Activated CD4-positive, alpha-beta T cell treated with anti-CD3 and anti-CD28 coated beads, Interleukin-10, Interleukin-2, amounts not matched to agents 100 ng/mL and 50 ng/mL, durations not matched to agents 16 hours and 8 hours (primary cell): ENCODE measurements at places on chromosomes 13 and 19.
A peak's percentile ranks its signal among the peaks of the same experiment; 100 is the strongest.

- DNase-seq, result peak; percentile 87
These were observed at the start of gene XPO4 for GRCh38 chr13:20902438-20903163. TSS of gene XPO4 (minus strand) at chr13:20902746. CDS start at chr13:20902738, 8 bp downstream.

DNA sequence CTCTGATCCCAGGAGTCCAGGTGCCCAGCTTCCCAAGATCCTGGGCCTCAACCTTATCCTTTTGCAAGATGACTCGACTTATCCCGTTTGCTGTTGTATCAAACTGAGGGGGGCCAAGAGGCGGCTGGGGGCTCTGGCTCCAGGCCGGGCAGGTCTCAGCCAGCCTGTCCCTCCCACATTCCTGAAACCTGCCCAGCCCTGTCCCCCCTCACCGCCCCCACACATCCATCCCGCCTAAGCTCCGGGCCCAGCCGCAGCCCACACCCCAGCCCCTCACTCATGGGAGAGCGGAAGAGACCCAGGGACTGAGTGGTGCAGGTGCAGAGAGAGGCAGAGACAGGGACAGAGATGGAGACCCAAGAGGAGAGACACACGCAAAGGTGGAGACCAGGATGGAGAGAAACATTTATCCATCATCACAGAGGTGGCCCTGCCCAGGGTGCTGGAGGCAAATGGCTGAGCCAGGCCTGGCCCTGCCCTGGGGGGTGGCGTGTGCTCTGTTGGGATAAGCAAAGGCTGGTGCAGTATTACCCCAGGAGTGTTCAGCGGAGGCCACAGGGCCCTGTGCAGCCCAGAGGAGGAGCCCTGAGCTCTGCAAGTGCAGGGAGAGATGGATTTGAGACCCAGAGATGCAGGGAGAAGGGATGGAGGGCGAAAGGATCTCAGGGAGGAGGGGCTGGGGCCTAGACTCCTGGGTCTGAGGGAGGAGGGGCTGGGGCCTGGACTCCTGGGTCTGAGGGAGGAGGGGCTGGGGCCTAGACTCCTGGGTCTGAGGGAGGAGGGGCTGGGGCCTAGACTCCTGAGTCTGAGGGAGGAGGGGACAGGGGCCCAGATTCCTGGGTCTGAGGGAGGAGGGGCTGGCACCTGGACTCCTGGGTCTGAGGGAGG, 1.6 kb downstream of the BCAM start:
- no peak for DNase-seq

DNA sequence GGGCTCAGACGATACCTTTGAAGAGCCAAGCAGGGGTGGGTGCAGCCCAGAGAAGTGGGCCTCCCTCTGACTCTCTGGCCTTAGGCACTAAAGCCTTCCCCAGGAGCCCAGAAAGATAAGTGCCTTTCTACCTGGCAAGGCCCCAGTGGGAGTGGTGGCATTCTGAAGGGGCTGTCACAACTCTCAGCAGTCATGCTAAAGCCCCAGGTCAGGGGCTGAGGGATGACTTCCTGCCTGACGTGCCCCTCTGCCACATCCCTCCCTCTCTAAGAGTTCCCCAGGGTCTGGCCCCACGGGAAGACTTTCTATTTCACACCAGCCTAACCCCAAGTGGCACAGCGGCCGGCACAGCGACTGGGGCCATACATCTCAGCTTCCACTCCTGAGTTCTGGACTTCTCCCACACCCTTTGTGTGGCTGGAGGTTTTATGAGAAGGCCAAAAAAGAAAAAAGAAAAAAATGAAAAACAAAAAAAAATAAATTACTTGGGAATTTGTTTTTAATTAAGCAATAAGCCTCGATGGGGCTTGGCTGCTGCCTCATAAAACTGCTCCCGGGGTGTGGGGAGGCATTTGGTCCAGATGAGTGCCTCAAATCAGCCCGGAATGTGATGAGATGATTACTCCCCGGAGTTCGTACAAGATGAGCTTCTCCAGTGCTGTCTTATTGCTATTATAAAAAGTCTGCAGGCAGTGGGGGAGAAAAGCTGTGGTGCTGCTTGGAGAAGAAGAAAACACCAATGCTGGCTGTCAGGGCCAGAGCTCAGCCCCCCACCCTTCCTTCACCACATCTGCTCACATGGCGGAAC, 28.5 kb upstream of the PLEKHF1 start:
- DNase-seq, result no peak

- no peak for DNase-seq
These were observed 6.6 kb upstream of the VSTM2B start for GRCh38 chr19:29519146-29519545.

DNA sequence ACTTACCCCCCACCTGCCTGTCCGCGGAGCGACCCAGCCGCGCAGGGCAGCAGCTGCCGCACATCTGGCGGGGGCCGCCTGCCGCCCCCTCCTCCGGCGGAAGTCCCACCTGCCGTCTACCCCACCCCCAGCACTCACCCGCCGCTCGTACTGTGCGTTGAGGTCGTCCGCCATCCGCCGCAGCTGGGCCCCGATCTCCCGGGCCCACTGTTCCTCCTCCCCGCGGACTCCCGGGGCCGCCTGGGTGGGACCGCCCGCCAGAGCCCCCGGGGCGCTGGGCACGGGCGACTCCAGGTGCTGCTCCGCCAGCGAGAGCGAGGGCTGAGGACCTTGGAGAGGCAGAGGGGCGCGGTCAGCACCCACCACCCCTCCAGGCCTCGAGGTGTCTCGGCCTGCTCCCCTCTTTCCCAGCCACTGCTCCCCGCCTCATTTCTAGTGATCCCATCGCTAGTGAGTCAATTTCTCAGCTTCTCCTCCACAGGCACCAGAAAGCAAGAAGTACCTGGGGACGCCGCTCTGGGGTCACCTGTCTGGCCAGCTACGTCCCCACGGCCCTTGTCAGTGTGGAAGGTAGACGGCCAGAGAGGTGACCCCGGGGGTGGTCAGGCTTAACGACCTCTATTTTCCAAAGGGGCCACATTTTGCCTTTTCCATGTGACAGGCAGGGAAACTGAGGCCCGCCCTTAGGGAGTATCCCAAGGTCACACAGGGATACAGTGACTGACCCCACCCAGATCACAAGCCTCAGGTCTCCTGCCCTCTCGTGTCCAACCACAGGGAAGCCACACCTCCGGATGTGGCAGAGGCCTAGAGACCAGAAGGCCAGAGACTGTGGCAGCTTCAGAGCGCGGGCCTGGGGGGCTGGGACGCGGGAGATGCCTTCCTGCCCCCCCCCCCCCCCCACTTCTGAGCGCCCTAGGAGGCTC, 4.3 kb downstream of the BBC3 start:
- peak; percentile 84 for DNase-seq

- peak; percentile 65 for DNase-seq
These were observed 8.1 kb downstream of the ATG4D start for GRCh38 chr19:10551698-10552301.

- no peak for DNase-seq
These were observed 147.3 kb downstream of the SLC7A1 start for GRCh38 chr13:29448174-29448573.

GRCh38 chr13:20378721-20379120, 146.6 kb upstream of the GJB6 start:
- no peak for DNase-seq

DNA sequence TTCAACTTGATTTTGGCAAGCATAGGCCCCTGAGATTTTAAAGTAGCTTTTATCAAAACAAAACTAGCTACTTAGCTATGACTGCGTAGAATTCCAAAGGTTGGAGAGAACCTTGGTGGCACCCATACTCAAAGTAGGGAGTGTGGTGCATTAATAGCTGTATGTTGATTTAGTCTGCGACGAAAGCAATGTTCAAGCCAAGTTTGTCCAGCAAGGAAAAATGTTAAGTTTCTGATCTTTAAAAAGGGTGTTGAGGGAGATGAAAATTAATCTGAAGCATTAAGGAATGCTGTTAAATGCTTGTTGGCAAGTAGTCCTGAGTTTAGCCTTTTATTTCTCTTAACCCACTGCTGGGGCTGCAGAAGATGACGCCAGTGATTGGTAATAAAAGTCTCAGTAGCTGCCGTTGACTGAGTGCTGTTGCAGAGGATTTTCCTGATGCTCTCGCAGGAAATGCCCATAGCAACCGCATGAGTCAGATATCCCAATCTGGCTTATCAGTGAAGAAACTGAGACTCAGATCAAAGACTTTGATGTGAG, 75.9 kb upstream of the RNF113B start:
- DNase-seq, result no peak
